ENCODE measurements at places on chromosomes 1 and 21.

DNA sequence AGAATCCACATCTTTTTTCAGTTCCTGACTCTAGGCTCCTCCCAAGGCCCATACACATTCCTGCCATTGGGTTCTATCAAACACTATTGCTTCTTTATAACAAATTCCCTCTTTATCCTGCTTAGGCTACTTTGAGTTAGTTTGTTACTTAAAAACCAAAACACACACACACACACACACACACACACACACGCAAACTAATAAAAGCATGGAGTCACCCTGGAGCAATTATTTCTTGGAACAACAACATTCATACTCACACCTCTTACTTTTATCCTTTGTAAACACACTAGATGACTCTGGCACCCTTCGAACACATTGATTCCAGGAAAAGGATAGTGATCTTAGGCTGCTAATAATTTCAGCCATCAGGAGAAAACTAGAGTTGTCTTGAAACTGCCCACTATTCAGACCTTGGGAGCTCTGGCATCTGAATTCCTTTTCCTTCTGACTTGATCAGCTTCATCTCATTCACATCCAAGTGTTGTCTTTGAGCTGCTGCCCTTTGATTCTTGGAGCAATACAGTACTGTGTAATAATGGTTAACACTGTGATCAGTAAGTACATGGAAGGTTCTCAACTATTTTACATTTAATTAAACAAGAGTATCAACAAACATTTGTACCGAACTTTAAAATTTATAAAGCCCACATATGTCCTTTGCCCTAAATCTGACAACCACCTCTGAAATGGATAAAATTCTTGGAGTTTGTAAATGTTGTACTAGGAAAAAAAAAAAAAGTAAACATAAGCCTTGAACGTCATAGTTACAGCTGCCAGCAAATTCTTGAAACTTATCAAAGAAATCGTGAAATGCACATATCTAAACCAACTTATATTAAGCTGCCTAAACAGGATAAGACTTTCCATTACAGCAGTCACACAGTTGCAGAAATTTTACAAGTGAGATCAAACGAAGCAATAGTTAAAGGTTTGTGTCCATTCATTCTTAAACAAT is 2.8 kb upstream of the SEC22B start:
- no peak for DNase-seq

DNA sequence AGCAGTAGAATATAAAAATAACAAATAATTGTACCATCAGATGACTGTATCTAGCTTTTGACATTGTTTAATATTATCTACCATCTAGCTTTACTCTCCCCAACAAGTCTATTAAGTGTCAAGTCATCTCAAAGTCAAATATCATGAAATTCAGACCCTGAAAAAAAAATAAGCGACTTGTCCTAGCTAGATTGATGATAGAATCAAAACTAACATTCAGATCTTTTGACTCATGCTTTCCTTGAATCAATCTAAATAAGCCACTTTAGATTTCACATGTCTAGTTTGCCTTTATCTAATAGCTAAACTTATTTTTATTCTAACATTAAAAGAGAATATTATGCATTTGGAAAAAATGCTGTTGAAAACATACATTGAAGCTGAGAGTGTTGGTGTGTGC is 35.4 kb downstream of the CRB1 start:
- DNase-seq, result no peak

GRCh38 chr21:26519142-26519541 is 53.9 kb downstream of the CYYR1 start:
- no peak for DNase-seq

DNA sequence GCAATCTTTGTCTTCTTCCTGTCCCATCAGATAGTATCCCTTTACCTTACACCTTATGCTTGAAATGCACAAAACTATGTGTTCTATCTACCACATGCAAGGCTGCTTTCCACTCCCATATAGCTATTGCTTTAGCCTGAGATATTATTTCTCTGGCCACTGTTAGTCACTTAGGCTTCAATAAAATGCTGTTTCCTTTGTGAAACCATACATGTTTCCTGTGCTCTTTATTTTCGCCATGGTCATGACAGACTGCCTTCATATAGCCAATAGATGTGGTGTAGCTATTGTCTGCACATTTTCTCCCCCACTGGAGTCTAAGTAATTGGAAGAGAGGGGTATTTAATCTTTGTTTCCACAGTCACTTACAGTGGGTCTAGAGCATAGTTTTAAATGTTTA is 108.4 kb downstream of the GREM2 start:
- DNase-seq, result no peak

DNA sequence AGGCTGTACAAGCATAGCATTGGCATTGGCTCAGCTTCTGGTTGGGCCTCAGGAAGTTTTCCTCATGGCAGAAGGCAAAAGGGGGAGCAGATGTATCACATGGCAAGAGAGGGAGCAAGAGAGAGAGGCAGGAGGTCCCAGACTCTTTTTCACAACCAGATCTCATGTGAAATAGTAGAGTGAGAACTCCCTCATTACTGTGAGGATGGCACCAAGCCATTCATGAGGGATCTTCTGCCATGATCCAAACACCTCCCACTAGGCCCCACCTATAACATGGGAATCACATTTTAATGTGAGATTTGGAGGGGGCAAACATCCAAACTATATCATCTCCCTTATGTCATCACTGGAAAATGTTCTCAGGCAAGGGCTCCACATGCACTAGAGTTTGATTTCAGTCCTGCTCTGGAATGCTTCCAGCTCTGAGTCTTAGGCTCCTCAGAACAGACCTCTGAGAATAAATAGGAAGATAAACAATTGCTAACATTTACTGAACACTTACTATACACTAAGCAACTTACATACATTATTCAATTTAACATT is 39.4 kb upstream of the VTCN1 start:
- DNase-seq, result no peak

- no peak for DNase-seq
Observed at GRCh38 chr1:92601044-92601443, 114.3 kb upstream of the GFI1 start.

GRCh38 chr1:166597516-166597915 is 241.8 kb upstream of the POGK start:
- no peak for DNase-seq

GRCh38 chr1:184595596-184595995 is 159.1 kb downstream of the EDEM3 start:
- no peak for DNase-seq

- DNase-seq, result no peak
Observed at GRCh38 chr1:242081446-242081845, 82.5 kb upstream of the MAP1LC3C start.

GRCh38 chr1:159591981-159592380 is 4.4 kb downstream of the APCS start:
- DNase-seq, result no peak

DNA sequence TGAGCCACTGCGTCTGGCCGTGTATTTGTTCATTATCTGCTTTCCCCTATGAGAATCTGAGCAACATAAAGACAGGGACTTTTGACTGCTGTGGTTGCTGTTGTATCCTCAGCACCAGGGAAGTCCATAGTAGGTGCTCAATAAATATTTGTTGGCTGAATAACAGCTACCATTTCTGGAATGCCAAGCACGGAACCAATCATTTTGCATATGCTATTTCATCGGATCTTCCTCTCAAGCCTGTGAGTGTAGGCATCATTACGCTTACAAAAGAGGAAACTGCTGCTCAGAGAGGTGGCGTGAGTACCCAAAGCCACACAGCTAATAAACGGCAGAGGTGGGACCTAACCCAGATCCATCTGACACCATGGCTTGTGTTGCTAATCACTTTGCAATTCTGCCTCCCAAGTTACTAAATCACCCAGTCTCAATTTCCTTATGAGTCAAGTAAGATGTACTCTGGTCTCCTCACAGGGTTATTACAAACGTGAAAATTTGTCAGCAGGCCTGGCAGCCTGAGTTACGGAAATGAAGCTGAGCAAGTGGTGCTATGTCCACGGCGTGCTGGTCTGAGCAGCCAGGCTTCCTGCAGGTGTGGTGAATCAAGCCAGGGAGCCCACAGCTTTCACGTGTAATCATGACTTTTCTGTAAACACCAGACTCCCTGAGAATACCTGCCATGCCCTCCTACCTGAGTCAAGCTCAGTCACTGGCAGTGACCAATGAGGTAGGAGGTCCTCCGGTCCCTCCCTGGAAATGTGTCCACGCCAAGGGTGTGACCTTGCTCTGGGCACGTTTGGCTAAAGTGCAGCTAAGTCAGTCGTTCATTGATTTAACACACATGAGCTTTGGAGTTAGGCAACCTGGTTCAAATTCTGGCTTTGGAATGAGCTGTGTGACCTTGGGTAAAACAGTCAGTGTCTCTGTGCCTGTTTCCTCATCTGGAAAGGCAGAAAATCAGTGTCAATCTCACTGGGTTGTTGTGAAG is 4.8 kb upstream of the RHCE start:
- no peak for DNase-seq

DNA sequence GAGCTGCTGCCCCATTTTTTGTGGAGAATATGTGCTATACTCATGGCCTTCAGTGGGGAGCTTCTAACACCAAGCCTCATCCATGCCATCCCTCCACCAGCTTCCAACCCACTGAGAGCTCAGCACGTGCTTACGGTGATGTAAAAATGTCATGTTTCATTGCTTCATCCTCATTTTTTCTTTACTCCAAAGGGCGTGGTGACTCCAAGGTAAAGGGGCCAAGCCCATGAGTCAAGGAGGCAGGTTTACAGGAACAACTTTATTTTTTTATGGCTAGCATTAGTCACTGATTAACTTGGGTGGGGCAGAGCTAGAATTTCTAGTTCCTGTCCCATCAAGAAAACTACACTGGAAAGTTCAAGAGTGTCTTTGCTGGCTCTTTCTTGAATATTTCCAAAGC is at the start of gene C1orf226:
C1orf226 (plus strand) TSS at position 346 of the 400 bp plus-strand sequence. CDS start 174 bp downstream, outside the sequence.
- DNase-seq, result no peak

DNA sequence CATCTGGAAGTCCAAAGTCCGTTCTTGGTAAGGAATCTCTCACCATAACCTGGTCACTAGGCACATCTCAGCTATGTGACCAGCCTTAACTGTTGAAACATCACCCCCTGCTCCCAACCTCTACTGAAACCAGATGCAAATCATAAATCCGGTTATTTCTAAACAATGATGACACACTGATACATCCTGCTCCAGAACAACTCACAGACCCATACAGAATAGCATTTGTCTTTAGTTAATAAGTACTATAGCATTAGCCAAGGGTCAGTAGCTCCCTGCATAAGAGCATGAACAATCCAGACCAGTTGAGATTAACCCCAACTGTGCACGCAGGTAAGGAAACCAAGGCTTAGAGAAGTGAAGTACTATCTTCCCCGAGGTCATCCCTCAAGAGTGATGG is 38.0 kb upstream of the KCTD3 start:
- DNase-seq, result no peak

DNA sequence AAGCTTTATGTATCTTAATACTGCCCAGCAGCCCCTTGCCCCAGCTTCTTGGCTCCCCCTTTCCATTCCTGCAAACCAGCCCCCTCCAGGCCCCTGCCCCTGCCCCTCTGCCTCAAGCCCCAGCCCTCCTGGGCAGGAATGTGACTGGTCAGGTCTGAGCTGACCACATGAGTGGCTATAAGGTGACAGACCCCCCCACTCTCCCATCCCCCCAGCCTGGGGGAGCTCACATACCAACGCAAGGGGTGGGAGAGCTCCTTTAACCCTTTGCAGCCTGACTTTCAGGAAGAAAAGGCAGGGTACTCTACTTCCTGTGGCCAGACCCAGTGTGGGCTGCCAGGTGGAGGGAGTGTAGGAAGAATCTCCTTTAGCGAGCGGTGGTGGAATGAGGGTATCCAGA is 33.2 kb downstream of the AHDC1 start:
- no peak for DNase-seq

- DNase-seq, result no peak
Observed at GRCh38 chr1:178575611-178576361, 62.9 kb downstream of the TEX35 start.

DNA sequence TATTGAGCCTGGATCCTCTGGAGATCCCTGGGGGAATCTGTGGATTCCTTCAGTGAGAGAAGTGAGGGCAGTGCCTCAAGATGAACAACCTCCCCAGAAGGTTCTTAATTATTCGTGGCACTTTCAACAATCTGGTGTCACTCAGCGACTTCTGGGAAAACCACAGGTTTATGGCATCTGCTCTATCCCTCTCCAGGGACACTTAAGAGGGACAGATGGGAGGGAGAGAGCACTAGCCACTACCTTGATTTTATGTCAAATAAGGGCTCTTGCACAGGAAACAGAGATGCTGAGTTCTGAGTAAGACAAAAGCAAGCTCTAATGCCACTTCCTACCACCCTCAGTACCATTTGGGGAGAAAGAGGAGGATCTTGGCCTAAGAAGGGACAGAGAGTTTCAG is 21.2 kb upstream of the CHI3L1 start:
- DNase-seq, result no peak

Data from stimulated activated CD4-positive, alpha-beta T cell treated with anti-CD3 and anti-CD28 coated beads, Interleukin-2, amount 100 ng/mL, for 24 hours (primary cell).